ENCODE measurements at places on chromosomes 1 and 21.

GRCh38 chr1:37484325-37485051, 10.1 kb downstream of the ZC3H12A start:
- no peak for DNase-seq

DNA sequence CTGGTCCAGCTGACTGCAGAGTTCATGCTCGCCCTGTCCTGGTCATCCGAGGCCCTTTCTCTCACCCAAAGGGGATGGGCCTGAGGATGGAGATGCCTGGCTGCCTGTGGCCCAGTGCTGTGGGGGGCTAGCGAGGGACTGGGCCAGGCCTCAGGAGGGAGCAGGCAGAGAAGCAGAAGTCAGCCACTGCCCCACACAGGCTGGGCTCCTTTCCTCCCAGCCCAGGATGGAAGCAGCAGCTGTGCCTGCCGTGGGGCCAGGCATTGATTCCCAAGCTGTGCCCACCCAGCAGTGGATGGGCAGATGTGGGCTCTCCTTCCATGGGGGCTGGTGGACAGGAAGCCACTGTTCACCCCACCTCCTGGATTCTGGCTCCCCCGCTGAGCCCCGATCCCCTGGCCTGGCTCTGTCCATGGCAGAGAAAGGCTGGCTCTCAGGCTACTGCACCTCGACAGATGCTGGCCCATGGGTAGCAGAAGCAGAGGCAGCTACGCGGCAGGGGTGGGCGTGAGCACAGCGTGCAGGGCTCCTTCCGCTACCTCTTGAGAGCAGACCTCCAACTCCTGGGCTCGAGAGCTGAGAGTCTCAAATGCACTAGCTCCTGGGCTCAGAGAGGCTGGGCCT, 24.6 kb downstream of the RUNX3 start:
- DNase-seq: no peak

GRCh38 chr1:218592688-218593087, 247.6 kb downstream of the TGFB2 start:
- no peak for DNase-seq

DNA sequence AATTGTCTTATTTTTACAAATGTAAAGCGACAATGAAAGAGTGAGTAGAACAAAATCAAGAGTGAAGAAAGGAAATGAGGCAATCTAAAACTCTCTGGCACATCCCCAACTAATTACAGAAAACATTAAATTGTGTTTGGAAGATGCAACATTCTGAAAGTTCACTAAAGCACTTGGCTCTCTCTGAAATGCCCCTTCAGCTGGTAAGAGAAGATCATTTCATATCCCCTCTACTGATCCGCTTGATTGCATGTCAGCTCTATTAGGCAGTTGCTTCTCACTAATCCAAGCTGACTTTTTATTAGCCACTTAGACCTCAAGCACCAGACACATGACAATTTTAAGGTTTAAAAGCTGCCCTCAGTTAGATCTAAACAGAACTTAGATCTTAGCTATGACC, 262.8 kb upstream of the PRMT6 start:
- DNase-seq: no peak

DNA sequence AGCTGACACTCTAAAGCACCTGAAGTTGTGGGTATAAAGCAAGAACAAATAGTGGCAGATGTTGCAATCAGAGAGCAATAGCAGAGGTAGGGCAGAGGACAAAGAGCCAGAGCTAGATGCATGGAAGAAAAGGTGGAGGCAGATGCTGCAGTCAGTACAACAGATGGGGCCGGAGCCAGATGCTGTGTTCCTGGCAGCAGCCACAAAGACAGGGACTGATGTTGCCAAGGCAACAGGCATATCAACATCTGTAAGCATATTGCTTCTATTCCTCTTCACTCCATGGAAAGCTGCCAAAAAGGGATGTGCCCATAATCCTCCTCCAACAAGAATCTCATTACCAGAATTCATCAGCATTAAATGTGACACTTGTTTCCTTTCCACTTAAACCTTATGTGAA, 108.0 kb downstream of the TNNI3K start:
- DNase-seq: no peak

DNA sequence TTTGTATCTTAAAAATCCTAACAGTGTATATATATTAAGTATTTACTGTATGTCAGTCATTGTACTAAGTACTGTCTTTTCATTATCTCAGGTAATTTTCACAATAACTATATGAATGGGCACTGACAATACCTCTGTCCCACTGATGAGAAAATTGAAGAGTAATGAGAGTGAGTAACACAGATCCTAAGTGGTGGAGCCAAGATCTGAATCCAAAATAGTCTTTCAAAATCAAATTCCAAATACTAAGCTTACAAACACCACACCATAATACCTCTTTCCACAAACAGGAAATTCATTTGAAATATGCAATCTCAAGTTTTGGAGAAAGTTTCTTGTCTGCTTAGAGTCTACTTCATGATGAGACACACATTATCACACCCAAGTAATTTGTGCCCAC, 105.9 kb upstream of the EDEM3 start:
- no peak for DNase-seq

GRCh38 chr1:188350104-188350503, 1521.4 kb downstream of the PLA2G4A start:
- DNase-seq: no peak

DNA sequence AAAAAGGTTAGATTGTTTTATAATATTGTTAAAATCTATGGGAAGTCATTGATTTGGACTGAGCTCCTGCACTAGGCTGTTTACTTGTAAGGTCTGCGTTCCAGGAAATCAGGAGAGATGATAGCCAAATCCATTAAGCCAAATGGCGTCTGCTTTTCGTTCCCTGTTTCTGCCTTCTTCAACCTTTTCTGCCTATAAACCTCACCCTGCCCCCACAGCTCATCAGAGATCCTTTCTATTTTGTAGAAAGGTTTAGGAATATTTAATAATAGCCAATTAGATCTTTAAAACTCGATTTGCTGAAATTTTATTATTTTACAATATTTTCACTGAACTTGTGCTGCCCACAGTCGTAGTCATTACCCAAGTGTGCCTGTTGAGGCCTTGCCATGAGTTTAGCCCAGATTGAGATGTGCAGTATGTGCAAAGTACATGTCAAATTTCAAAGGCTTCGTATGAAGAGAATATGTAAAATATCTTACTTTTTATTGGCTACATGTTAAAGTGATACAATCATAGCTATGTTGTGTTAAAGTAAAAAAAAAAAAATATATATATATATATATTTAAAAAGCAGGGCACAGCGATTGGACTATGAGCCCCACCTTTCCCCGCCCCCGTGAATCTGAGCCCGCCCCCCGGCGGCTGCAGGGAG, 444 bp upstream of the IARS2 start:
- no peak for DNase-seq

DNA sequence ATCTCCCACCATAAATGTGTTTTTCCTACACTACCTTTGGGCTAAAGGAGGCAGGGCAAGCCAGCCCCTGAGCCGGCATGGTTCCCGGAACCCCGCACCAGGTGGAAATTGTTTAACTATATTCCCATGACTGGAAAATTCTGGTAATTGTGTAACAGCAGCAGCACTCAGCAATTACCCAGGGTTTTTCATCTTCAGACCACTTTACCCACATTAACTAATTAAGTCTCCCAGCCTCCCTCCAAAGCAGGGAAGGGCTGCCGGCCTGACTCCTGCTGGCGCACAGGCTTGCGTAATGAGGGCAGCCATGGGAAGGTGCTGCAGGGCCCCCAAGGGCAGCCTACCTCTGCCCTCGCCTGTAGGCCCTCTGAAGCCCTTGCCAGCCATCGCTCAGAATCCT, 140.7 kb upstream of the VAMP3 start:
- no peak for DNase-seq

DNA sequence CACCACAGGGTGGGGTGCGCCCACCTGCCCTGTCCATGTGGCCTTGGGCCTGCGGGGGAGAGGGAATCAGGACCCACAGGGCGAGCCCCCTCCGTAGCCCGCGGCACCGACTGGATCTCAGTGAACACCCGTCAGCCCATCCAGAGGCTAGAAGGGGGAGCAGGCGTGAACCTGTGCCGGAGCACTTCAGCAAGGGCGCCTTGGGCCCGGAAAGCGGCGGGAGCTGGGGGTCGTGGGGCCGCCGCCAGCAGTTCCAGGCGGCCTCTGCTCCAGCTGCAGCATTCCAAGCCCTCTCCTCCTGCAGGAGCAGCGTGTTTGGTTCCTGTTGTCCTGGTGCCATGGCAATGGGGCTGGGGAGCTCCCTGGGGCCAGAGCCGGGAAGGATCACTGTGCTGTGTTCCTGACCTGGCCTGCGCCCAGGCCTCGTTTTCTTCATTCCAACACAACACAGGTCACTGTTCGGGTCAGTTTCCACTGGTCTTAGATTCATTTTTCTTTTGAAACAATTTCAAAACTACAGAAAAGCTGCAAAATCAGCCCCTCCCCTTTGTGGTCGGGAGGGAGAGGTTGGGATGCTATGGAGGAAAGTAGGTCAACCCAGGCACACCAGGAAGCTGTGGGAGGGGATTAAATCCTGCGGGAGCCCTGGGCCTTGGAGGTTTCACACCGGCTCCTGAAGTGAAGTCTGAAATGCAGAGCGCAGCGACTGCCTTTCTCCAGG, 18.8 kb downstream of the SLX9 start:
- no peak for DNase-seq

DNA sequence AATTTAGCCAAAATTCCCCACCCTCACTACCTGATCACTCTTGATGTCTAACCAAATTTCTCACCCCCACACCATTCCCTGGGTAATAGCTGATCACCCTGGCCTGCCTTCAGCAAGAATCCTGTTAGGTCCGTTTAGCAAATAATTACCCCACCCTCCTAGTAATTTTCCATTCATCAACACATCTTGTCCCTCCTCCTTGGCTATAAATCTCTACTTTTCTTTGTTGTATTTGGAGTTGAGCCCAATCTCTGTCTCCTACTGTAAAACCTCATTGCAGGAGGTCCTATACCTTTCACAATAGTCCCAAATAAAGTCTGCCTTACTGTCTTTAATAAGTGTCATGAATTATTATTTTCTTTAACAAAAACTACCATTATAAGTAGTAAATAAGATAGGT, 6.9 kb upstream of the PRKAA2 start:
- DNase-seq: no peak

- no peak for DNase-seq
Observed at GRCh38 chr1:201054091-201054543, 30.6 kb upstream of the KIF21B start.

DNA sequence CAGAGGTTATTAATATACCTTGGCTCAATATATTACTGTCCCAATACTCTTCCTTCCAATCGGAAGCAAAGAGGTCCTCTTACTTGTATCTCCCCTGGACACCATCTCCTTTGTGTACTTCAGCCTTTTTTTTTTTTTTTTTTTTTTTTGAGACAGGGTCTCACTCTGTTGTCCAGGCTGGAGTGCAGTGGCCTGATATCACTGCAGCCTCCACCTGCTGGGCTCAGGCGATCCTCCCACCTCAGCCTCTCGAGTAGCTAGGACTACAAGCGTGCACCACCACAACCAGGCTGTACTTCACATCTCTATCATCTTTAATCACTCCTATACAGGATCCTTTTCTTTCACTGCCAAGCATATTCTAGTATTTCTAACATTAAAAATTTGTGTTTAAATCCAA, 2.8 kb upstream of the DARS2 start:
- no peak for DNase-seq

GRCh38 chr1:225977937-225978748, 21.0 kb downstream of the SDE2 start:
- DNase-seq: no peak

- DNase-seq: no peak
Observed at GRCh38 chr1:55827350-55827749, 612.2 kb upstream of the USP24 start.

GRCh38 chr1:22290611-22291010, 147.7 kb upstream of the WNT4 start:
- no peak for DNase-seq

- DNase-seq: no peak
Observed at GRCh38 chr1:213414346-213414745, 363.3 kb downstream of the RPS6KC1 start.

GRCh38 chr1:40635763-40636500, 29.6 kb downstream of the RIMS3 start:
- no peak for DNase-seq

DNA sequence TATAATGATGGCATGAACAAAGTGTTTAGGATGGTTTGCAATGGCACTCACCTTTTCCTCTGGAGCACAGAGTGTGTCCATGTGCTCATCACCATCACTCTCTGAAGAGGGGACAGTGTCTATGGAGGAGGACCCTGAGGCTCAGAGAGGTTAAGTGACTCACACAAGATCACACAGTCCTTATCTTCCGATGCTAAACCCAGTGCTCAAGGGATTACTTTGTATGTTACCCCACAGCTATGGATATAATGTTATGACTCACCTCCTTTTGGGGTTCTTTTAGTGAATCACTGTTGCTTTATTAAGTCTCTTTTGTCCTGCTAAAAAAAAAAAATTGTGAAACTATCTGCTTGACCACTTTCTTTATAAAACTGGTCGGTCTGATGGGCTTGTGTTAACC, 67.6 kb downstream of the TENT5C start:
- DNase-seq: no peak

DNA sequence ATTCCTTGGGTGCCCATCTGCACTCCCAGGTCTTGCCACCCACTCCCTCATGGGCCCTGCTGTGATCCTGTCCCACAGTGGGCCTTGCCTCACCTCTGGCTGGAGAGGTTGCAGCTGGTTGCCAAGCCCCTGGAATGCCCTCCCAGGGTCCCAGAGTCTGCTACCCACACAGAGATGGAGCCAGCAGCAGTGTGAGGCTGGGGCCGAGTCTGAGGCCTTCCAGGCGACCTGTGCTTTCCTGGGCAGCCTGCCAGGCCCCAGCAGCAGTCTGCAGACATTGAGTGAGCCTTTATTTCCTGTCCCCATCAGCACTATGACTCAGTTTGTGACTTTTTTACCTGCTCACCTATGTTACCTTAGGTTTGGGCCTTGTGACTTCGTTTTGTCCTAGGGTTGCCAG, 25.0 kb upstream of the TSPAN2 start:
- DNase-seq: no peak

GRCh38 chr1:77533660-77534305, 148.7 kb downstream of the ZZZ3 start:
- peak; percentile 70 for DNase-seq

DNA sequence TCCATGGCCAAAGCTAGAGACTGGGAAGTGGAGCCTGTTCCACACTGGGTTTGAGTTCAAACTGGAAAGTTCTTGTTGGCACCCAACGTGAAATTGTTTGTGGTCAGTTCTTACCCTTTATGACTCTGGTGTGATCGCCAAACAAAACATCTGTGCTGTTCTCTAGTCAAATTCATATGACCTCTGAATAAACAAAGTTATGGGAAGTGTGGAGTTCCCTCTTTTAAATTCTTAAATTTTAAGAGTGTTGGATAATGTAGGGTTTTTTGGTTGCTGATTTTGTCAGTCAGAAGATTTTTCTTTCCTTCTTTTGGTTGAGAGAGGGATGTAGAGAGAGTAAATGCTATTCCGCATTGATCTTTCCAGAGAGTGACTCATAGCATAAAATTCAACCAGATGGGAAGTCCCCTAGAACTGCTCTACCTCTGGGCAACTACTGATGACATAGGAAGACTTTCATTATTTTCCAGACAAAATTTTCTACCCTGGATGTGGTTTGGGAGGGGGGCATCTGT, 36.4 kb downstream of the CHML start:
- DNase-seq: no peak

- DNase-seq: no peak
Observed at GRCh38 chr1:13587256-13588030, 3.8 kb downstream of the PDPN start.

GRCh38 chr1:168551688-168552087, 7.9 kb upstream of the XCL2 start:
- no peak for DNase-seq

GRCh38 chr1:31701091-31701736, 2.6 kb downstream of the COL16A1 start:
- no peak for DNase-seq

GRCh38 chr1:47627471-47628370, 189.9 kb downstream of the FOXD2 start:
- no peak for DNase-seq
